Activated CD8-positive, alpha-beta memory T cell treated with anti-CD3 and anti-CD28 coated beads, Interleukin-2, amount 50 U/mL, for 48 hours (primary cell): ENCODE measurements at places on chromosomes 5 and 9.

GRCh38 chr9:4421847-4422246 lies 68.4 kb upstream of the SLC1A1 start:
- DNase-seq, result no peak

DNA sequence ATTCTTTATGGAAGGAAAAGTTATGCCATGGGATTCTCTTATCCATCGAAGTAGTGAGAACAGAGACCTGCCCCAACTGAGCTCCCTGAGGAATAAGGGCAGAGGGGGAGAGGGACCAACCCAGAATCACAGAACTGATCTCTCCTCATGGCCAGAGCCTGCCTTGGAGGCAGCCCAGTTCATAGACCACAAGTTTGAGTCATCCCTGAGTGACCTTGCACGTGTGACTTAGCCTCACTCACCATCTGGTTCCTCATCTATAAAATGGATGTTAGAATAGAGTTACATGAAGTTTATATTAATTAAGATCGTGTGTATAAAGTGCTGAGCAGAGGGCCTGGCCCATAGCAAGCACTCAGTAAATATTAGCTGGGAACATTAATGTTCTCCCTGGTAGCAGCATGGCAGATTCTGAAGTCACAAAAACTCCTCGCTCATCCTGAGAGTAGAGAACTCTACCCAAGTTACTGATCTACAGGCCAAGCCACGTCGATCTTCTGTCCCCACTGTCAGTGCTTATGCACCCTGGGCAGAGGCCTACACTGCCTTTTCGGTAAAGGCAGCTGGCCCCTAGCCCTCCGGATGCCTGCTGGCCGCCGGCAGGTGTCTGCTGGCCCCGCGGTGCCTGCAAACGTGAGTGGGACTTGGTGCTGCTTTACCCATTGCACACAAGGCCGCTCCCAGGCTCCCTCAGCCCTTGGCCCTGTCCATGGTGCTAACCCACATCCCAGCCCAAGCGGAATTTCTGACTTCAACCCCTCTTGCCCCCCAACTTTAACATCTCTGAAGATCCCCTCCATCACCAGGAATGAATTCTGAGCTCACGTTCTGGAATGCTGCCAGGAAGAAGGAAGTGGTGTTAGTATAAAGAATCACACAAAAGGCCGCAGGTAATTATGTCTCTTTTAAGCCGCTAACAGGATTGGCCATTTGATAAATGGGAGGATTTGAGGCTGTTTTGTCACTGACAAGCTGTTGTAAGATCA lies 61.1 kb upstream of the ARAP3 start:
- no peak for DNase-seq

DNA sequence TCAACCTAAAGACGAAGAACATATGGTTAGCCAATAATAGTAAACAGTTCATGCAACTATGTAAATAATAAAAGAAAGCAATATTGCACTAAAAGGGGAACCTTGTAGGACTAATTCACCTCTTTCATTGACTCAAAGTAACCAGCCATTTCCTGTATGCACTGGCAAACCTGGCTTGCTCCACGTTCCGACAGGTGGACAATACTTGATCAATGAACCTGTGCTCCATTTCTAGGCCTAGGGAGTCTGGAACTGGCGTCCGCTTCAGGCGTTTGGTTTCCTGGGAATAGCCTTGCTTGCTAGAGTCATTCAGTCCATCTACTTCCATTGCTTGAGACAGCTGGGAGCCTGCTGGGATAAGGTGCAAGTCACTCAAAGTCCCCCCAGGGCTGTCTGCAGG lies 41.6 kb downstream of the PTAR1 start:
- no peak for DNase-seq

DNA sequence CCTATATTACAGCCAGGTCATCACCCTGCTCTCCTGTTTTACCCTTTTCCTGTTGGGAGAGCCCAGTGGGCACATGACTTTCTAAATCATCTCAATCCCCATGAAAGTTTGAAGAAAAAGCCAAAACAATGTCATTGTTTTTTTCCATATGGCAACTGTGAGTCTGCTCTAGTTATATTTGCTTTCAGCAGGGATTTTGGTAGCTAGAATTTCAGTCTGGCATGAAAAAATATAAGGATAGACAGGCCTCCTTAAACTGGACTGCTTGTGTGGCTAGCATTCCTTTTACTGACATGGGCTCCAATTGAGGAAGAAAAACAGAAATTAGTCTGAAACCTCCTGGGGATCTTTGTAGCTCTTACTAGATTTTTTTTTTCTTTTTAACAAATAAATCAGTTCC lies 25.6 kb downstream of the MOCS2 start:
- no peak for DNase-seq
